ENCODE measurements at places on chromosomes 11 and 22.

GRCh38 chr11:69976794-69977193, 101.3 kb upstream of the ANO1 start:
- DNase-seq = no peak

GRCh38 chr22:45397806-45398205, 15.6 kb downstream of the SMC1B start:
- DNase-seq = no peak

DNA sequence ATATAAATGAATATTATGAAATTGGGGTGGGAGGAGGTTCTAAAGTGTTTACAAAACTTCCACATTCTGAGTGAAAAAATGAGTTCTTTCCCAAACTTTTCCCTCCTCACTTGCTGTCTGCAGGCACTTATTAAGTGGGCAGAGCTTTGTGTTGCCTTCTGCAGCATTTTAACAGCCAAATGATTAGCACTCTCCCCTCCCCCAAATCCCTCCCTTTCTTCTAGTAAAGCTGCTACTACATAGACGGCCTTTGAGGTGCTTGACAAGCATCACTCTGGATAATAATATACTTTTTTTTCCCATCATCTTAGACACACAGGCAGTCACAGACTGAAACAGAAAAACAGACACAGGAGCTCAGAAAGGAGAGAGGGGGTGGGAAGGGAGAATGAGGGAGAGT, 493.5 kb downstream of the DLG2 start:
- no peak for DNase-seq

GRCh38 chr11:66218846-66219620, 49.4 kb upstream of the RAB1B start:
- DNase-seq = no peak

- DNase-seq = no peak
Observed at GRCh38 chr11:82842019-82842418, 58.2 kb downstream of the PRCP start.

GRCh38 chr11:64841592-64842365, 2.7 kb downstream of the CDC42BPG start:
- DNase-seq = no peak

- no peak for DNase-seq
Observed at GRCh38 chr11:10699072-10699471, 5.5 kb upstream of the IRAG1 start.

DNA sequence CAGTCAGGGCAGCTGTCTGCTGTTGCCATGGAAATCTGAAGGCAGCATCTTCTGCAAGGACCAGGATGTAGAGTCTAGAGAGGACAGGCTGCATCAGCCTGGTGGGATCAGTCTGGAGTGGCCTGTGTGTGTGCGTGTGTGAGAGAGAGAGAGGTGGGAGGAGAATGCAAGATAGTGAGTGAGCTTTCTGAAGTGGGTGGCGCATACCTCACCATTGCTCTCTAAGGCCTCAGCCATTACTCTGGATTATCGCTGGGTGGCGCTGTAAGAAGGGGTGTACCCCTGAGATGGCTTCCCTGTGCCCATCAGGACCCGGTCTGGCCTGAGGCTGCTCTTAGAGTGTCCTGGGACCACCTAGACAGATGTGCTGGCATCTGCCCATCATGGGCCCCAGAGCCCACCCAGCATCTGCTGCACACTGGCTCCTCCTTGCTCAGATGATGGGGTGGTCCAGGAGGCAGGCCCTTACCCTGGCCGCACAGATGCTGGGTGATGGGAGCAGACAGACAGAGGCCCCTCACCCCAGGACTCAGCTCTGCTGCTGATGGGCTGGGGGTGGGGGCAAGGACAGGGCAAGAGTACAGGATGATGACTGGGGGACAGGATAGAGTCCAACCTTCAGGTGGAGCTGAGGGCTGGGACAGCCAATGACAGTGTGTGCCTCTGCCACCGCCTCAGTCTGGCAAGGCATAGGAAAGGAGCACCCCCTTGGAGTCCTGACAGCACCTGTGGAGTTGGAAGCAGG, 25.7 kb upstream of the TUB start:
- DNase-seq = no peak

DNA sequence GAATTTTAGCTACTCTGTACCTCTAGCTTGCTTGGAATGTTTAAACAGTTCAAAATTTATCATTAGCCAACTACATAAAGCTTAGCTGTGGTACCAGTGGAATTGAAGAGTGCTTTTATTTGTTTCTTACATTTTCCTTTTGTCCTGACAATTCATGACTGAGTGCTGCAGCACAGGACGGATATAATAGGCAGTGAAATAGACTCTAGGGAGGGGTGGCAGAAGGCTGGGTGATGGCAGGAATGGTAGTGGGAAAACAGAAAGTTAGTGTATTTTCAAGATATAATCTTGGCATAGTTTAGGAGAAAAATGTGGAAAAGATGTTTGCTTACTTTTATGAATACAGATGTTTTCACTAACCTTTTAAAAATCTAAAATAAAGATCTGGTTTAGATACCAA, 31.1 kb upstream of the ARHGAP32 start:
- DNase-seq = no peak

DNA sequence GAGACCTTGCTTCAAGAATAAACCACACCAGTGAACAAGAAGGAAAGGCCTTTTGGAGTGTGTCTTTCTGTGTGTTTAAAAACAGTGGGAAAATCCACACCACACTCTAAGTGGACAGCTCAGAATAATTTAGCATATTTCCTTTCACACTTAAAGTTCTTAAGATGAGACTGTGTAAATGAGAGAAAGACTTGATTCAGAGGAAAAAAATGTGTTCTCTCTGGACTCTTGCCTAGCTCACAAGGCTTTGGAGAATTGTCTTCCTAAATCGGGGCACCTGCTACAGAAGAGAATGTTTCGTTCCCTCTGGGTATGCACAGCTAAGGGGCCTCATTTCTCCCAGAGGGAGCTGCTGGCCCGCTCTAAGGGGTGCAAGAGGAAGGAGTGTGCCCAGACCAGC, 28.4 kb upstream of the CRTAM start:
- DNase-seq = no peak

- DNase-seq = no peak
Observed at GRCh38 chr11:46383404-46383758, 1.9 kb downstream of the MDK start.

GRCh38 chr11:119741369-119742262, 12.6 kb upstream of the NECTIN1 start:
- DNase-seq = no peak

- no peak for DNase-seq
Observed at GRCh38 chr11:11445441-11446185, 92.6 kb upstream of the CSNK2A3 start.

- DNase-seq = no peak
Observed at GRCh38 chr22:45321827-45322226, 12.1 kb downstream of the FAM118A start.

DNA sequence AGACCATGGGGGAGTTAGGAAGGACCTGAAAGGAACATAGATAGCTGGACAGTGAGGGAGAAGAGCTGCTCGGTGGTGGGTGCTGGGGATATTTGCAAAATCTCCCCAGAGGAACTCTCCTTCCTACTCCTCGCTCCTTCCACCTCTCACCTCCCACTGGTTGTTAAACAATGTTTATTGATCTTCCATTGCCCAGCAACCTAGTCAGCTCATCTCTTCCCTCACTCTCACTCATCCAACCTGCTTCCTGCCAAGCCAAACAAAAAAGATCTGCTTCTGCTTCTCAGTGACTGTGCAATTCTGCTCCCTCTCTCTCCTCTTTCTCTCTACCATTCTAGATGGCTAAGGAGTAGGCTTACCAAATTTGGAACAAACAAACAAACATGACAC, 115.0 kb downstream of the SLC1A2 start:
- no peak for DNase-seq

- no peak for DNase-seq
Observed at GRCh38 chr11:111512296-111513239, at the start of gene BTG4. Gene BTG4, minus strand, starts transcription at chr11:111512386. Its CDS starts 13,610 bp downstream, at chr11:111498776.

- DNase-seq = no peak
Observed at GRCh38 chr11:94638301-94638901, 71.2 kb downstream of the PIWIL4 start.

DNA sequence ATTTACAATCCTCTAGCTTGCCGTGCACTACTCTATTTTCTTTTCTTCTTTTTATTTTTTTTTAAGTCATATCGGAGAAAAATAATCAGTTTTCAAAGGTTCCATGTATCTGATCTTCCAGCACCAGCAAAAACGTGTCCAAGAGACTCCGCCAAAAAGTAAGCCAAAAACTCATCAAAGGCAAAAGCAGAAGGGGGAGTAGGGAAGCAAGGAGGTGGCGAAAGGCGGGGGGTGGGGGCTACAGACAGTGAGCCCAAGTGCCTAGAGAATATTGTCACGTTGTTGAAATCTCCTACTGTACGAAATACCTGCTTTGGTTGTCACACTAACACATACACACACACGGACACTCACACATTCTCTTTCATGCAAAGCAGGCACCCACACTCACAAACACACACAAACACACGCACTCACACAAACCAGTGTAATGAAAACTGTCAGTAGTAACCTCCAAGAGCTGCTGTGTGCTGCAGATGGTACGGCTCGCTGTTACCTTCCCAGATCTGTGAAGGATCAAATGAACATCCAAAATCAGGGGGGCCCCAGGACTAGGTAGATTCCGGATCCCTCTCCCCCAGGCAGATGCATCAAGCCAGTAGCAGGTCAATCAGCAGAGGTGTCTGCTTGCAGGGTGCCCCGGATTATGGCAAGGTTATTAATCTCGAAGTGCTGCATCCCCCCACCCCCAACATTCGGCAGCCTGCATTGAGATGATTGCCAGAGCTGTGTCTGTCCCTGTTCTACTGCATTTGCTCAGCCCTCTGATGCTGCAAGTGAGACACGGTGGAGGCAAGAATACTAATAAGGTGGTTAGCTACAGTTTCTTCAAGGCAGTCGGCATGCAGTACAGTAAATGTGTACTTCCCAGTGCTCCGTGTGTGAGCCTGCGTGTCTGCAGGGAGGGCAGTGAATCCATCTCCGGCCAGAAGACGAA, at the start of gene LRRC4C:
Gene LRRC4C, minus strand, starts transcription at position 188 of the 937 bp plus-strand sequence.
- DNase-seq = no peak

DNA sequence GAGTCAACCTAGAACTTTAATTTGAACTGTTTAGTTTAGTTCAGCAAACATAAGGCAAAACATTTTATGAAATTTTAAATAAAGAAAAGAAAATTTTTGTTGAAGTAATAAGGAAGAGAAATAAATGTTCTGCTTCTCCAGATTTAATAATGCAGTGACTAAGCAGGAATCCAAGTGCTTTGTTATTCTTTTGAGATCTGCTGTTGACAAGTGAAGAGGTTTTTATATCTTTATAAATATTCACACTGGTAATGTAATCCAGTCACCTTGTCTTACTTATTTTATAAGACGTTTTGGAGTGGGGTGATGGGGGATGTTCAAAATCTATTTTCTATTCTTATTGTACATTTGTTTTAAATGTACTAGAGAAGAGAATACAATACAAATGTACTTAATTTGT, 725.9 kb upstream of the CCDC179 start:
- DNase-seq = no peak

DNA sequence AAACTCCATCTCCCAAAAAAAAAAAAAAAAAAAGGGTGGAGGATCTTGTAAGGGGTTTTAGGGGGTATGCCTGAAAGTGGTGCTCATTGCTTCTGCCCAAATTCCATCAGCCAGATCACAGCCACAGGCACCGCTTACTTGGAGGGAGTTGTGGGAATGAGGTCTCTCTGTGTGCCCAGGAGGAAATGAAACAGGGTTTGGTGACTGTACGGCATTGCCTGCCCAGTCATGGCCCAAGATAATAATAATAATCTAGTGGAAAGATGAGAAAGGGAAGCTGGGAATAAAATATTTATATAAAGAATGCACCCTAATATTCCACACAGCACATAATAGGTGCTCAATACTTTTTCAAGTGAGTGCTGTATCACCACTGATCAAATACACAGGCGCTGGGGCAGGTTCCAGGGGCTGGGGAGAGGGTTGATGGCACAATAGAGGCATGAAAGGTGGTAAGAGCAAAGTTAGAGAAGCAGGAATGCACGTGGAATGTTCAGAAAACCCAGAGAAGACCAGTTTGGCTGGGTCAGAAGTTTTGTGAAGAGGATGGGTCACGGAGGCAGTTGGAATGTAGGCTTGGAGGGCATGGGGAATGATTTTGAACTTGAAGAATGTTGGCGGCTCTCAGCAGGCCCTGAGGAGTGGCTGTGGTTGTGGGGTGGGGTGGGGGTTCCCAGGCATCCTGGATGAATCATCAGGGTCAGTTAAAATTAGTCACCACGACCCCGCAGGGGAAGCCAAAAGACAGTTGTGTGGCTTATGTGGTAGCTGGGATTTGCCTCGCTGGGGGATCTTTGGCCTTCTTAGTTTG, 12.5 kb upstream of the MB start:
- DNase-seq = no peak

- no peak for DNase-seq
Observed at GRCh38 chr11:22084564-22084963, 108.3 kb upstream of the ANO5 start.
